ENCODE measurements at places on chromosomes 11 and 22.

DNA sequence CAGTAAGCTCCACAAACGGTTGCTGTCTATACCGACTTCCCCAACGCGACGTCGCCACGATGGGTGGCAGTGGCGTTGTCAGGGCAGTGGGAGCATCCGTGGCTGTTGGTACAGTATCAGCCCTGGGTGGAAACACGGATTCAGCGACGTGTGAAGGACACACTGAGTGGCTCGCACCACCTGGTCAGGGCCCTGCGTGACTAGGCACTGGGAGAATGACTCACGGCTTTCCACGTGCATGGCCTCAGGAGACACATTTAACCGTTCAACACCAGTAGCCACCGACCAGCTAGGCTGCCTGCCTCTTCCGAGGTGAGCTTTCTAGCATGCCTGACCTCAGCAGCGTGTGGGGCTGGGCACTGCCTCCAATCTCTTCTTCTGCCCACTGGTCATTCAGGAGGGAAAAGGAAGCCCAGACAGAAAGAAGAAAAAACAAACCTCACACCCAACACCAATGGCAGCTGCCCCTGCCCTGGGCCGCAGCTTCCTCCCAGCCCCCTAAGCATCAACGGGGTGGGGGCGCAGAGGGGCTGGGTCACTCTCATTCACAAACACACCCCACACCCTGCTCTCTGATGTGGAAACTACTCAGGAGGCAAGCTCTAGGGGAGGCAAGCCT is 59.0 kb downstream of the MYH9 start:
- DNase-seq, result peak; percentile 59

DNA sequence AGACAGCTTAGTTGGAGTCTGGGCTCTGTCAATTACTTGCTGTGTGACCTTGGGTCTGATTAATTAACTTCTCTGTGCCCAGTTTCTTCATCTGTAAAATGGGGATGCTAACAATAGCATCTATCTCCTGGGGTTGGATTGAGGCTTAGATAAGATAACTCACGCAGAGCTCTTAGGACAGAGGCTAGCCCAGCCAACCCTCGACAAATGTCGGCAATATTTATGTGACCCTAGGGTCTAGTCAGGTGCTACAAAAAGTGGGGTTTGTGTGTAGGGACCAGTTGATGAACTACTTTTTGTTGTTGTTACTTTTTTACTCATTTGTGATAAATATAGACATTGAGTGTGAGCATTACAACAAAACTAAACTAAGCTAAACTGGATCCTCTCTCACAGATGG is 22.4 kb downstream of the SYT13 start:
- DNase-seq, result no peak

DNA sequence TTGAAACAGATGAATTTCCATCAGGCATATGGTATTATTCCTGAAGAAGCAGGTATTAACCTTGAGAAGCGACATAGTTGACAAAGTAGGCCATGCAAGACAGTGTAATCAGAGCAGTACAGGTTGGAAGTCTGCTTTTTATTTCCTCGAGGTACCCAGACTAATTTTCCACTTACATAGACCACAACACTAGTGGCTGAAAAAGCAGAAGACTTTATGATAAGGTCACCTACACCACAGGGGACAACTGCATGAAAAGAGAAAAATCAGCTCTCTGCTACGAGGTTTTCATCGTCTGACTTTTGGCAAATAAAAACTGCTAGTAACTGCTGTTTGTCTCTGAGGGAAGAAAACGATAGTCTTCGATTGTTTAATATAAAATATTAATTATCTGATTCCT is 77.5 kb downstream of the CNTN5 start:
- DNase-seq, result no peak

- DNase-seq, result no peak
These were observed 63.8 kb downstream of the IMMP1L start for GRCh38 chr11:31445621-31446020.

DNA sequence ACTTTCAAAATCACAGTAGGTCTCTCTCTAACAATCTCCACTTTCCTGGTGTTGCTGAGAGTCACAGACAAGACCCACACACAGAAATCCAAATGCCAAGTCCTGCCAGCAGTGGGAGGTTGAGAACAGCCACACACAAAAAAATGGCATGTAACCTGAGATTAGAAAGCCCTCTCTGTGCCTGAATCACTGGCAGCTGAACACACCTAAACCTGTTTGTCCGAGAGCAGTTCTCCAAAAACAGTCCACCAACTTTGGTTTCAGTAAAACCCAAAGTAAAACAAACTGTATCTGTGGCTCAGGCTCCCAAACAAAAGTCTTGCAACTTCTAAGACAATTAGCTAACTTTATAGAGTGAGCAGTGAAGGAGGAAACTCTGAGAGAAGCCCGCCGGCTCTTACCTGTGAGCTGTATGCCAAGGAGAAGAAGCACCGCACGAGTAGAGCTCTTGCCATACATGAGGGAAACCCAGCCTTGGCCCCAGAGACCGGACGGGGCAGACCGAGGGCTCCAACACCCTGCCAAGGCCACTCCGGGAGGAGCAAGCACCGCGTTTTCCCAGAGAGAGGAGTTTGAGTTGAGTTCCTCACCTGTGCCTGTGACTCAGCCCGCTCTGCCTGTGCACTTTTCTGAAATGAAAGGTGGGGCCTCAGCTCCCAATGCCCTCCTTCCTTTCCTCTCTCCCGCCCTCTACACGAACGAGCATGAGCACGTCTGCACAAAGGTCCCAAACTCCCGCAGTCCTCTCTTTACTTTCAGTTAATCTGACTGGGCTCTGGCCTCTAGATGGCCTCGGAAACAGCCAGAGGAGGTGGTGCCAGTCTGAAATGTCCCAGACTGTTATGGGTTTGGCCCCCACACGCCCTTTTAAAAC is at the start of gene MPZL2:
MPZL2 (minus strand) TSS at position 603 of the 874 bp plus-strand sequence; CDS start at position 459, 144 bp downstream.
- peak; percentile 27 for DNase-seq

DNA sequence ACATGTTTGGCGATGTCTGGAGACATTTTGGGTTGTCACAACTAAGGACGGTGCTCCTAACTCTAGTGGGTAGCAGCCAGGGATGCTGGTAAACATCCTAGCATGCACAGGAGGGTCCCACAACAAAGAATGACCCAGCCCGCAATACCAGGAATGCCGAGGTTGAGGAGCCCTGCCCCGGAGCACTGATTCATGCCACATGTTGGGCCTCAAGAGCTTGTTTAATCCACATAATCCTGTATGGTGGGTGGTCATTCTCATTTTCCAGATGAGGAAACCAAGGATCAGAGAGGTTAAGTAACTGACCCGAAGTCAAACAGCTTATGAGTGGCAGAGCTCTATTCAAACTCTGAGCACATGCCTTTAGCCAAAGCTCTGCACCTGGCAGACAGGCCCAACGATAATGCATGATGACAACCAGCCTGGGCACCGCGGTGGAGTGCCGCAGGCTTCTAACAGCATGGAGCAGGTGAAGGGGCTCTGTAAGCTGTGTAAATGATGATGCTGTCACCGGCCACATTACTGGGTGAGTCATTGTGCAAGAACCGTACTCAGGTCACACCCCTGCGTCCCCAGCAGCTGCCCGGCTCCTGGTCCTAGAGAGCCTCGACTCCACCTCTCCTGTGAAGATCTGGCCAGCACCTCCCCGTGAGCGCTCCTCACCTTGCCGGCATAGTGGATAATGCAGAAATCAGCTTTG is 58.6 kb downstream of the APOL1 start:
- peak; percentile 16 for DNase-seq

GRCh38 chr22:32999039-32999815 is 59.0 kb downstream of the SYN3 start:
- no peak for DNase-seq

GRCh38 chr11:94303966-94304958 is at the start of gene IZUMO1R:
IZUMO1R (plus strand) TSS chr11:94304580; CDS start chr11:94305637, 1,057 bp downstream.
- peak; percentile 59 for DNase-seq

DNA sequence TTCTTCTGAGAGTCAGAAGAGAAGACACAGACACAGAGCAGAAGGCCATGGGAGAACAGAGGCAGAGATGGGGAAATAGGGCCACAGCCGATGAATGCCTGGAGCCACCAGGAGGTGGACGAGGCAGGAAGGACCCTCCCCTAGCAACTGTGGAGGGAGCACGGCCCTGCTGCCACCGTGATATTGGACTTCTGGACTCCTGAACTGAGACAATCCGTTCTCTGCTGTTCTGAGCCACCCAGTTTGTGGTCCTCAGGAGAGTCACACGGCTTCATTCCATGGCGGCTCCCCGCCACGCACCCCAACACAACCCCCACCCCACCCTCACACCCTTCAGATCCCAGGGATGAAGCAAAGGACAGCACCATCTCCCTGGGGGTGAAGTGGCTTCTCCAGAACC is 338.1 kb downstream of the CTTN start:
- no peak for DNase-seq

DNA sequence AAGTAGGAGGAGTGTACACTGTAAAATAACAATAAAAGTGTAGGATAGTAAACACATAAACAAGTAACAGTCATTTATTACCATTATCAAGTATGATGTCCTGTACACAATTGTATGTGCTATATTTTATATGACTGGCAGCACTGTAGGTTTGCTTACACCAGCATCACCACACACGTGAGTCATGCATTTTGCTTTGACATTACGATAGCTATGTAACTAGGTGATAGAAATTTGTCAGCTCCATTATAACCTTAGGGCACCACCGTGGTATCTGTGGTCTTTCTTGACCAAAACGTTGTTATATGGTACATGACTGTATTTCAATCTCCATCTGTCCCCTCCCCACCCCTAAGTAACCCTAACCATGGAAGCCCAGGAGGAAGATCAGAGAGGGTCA is 1.1 kb downstream of the DNAL4 start:
- no peak for DNase-seq

- no peak for DNase-seq
These were observed 420.9 kb downstream of the TENM4 start for GRCh38 chr11:79019975-79020374.

DNA sequence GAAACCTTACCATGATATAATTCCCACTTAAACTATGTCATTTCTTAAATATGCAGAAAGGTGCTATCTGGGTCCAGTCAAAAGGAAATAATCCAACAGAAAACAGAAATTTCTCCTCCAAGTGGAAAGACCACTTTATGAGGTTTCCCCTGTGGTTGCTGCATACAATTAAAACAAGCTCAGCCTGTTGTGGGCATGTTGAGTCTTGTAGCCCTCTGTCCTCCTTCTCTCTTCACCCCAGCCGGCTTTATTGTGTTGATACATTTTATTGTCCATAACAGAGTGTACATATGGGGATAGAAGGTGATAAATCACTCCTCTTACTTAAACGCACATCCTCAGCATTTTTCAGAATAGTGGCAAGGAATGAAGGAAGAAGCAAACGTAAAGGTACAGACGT is 126.0 kb upstream of the MTNR1B start:
- DNase-seq, result no peak

DNA sequence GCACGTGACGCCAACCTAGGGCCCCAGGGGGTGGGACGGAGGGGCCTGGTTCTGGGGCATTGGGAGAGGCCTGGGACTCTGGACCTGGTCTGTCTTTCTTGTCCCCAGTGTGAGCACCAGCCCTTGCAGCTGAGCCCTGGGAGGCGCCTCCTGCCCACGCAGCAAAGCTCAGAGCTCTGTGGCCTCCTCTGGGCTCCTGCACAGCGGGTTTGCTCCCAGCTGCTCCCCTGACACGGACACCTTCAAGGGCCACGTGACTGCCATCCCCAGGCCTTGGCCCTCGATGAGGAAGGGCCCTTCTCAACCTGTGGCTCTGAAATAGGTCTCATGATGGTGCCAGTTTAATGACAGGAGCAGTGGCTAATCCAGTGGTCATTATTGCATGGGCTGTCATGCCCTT is 31.5 kb upstream of the CCDC188 start:
- DNase-seq, result no peak

GRCh38 chr11:132200353-132200936 is 830.0 kb downstream of the NTM start:
- no peak for DNase-seq

- DNase-seq, result peak; percentile 60
These were observed 126.9 kb upstream of the NCAM1 start for GRCh38 chr11:112834277-112834755.

DNA sequence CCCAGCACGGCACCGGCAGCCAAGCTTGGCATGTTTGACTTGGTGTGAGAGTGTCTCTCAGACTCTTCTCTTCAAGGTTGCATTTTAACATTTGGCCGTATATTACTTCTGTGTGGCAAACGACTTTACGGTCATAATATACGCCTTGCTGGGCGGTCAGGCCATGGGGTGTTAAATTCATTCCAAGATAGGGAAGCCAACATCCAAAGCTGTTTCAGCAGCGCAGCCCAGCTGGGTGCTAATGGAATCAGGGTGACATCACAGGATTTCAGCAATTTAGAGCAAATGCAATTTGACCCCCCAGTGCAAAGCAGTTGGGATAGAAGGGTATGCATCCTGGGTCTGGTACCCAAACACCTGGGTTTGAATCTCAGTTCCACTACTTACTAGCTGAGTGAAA is 16.7 kb upstream of the MYH9 start:
- DNase-seq, result no peak

DNA sequence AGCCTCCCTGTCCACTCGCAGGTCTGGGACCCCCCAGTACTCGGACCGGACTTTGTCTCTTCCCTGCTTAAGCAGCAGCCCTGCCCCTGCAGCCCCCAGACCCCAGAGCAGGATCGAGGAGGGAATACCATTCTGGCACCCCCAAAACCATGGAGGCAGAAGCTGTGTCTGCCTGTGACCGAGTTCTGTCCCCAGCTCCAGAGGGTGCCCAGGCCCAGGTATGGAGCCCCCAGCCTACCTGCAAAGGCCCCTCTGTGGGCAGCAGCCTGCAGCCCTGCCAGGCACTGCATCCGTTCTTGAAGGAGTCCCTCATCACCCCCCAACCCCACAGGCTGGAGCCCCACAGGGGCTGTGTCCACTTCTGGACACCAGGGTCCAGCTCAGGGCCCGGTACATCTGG is 163.8 kb downstream of the BRD1 start:
- no peak for DNase-seq

GRCh38 chr11:70483077-70483861 is 84.9 kb downstream of the CTTN start:
- no peak for DNase-seq

DNA sequence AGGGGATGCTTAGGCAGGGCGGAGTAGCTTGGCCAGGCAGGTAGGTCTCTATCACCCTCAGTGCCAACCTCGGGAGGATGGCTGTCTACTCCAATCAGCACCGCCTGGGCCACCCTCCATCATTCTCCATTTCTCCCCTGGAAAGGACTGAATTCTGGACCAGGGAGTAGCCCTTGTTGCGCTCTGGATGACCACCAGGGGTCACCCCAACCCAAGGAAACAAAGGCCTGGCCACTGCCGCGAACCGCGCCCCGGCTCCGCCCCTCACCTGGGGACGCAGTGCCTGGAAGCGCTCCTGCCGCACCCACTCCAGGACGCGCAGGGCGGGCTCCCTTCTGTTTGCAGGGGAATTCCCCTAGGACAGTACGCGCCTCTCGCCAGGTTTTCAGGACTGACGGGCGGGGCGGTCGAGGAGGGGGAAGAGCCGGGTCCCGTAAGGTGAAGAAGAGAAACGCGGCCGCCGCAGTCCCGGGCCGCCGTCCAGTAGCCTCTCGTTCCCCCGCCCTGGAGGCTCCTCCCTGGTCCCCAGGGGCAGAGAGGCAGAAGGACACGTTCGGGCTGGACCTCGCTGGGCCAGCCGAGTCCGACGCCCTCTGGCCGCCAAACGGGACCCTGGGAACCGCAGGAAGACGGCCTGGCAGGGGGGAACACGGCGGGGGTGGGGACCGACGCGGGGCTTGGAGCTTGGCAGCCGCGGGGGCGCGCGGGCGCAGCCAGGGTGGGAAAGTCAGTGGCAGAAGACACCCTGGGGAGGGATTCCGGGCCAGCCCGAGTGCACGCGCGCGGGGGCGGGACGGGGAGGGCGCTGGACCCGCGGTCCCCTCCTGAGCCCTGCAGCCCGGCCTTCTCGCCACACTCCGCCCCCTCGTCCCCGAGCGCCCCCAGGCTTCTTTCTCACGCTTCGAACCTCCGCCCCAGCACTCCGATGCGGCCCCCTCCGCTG is 7.1 kb downstream of the SCN4B start:
- peak; percentile 89 for DNase-seq
